ENCODE measurements at places on chromosomes 2 and 18.

GRCh38 chr2:52343010-52343409, 1311.1 kb upstream of the NRXN1 start:
- no peak for DNase-seq

DNA sequence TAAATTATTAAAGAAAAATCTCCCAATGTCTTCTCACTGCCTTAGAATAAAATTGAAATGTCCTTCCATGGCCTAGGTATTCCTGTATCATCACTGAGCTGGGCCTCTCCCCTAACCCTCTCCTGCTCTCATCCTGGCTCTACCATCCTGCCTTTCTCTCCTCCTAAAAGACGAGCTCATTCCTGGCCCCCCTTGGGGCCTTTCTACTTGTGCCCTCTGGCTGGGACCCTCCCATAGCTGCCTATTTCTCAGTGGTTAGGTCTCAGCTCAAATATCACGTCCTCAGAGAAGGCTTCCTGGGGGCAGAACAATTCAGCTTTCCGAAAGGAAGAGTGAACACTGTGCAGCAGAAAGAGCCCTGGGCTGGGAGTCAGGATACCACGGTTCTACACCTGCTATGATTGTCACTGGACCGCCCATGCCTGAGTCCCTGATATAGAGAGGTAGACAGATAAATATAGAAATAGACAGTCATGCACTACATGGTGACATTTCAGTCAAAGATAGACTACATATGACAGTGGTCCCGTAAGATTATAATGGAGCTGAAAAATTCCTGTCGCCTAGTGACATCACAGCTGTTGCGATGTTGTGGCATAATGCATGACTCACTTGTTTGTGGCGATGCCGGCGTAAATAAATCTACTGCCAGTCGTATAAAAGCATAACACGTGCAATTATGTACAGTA, 9.4 kb downstream of the DNPEP start:
- no peak for DNase-seq

DNA sequence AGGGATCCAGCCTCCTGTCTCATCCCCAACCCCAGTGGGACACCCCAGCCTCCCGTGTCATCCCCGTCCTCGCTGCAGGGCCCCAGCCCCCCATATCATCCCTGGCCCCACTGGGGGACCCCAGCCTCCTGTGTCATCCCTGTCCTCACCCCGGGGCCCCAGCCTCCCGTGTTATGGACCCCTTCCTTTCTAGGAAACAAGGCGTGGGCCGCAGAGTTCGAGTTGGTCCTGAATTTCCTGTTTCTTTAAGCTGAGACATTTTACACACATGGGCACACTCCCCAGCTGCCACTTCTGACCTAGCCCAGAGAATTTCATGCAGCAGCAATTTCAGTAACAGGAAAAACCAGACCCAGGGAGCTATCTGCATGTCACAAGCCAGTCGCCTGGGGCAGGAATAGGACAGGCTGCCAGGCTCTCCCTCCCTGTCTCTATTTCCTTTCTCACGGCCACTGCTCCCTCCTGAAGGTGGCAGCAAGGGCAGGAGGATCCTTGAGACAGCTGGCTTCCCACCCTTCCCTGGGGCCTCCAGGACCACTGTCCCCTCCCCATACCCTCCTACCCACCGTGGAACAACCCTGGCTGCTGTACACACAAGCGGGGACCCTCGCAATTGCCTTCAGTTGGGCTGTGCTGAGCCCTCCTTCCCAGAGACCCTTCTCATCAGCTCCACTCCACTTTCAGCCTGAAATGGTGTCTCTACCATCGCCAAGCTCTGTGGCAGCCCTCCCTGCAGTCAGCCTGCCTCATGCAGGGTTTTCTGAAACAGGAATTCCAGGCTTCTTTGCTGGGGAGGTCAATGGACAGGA, 141.9 kb upstream of the ID2 start:
- DNase-seq = peak; percentile 78

DNA sequence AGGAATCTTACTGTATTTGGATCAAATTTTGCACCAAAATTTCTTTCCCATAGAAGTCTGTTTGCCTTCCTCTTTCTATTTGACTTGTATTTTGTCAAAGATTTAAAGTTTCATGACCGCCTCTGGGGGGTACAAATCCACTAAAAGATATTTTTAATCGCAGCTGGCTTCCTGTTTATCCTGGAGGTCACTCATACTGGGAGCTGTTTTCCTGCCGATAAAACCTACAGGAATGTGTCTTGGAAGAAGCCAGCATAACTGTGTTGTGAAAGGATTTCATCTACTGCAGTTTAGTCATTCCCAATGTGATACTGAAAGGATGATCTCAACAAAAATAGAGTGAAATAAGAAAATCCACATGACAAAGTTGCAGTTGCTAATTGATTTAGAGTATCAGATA, 184.0 kb downstream of the RIT2 start:
- DNase-seq = peak; percentile 8
